ENCODE measurements at places on chromosomes 12 and 14.
A peak's percentile ranks its signal among the peaks of the same experiment; 100 is the strongest.

GRCh38 chr12:65997056-65997455 lies 133.5 kb downstream of the LLPH start:
- DNase-seq: no peak

DNA sequence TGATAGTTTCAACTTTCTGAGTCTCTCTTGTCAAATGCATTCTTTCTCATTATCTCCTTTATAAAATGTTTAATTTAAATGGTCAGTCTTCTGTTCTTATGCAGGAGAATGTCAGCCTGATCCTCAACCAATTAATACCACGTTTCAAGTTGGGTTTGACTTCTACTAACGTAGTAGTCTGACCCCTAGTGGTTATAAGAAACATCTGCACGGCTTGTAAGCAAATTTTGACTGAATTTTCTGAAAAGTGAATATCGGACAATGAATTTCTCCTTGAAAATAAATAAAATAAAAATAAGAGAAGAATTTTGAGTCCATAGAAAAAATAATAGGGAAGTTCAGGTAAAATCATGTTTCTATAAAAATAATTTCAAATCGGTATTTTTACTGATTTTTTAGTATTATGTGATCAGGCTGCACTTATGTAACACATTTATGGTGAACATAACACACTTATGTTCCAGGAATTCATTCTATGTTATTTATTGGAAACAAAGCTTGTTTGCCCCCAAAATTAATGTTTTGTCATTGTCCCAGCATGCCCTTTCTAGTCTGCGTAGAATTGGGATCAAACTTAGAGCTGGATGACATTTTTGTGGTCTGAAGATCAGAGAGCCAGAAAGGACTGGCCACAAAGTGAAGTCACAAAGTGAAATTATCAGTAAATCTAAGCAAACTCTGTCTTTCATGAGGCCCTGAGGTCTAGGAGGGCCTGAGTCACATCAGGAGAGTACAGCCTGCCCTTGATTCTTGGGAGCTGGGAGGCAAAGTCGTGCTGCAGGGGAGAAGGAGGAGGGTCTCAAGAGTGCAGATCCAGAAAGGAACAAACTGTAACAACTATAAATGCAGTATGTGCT lies 101.2 kb upstream of the STXBP6 start:
- peak; percentile 57 for DNase-seq

GRCh38 chr12:75662511-75663159 lies 151.2 kb upstream of the KRR1 start:
- no peak for DNase-seq

- no peak for DNase-seq
Observed at GRCh38 chr12:111172786-111173185, 196.1 kb downstream of the PHETA1 start.

- no peak for DNase-seq
Observed at GRCh38 chr14:20428010-20428365, 8.0 kb downstream of the KLHL33 start.

DNA sequence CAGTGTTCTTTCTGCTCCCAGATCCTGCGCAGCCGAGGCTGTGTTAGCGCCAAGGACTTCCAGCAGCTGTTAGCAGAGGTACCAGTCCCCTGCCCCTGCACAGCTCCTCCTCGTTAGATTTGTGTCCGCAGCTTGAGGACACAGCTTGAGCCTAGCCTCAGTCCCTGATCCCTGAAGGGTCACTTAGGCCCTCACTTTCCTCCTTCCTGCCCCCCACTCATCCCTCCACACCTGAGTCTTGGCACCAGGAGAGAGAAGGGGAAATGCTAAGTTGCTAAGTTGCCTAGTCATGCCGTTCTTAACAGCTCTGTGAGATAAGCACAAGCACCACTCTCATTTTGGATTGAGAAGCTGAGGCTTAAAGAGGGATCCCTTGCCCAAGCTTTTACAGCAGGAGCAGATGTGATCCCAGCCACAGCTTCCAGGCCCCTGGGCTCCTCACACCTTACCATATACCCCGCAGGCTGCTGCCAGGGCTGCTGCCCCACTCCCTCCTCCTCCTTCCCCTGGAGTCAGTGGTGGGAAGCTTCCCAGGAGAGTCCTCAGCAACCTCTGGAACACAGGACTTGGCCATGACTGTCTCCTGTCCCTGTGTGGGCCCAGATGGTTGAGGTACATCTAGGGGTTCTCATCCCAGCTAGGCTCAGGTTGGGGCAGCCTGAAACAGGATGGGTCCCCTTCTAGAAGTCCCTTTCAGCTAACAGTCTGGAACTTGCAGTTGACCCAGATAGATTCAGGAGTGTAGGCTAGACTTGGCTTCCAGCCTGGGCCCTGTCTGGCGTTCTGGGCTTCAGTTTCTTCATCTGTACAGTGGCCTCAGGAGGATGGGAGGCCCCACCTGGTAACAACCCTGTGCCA lies 975 bp downstream of the OGFOD2 start:
- no peak for DNase-seq

GRCh38 chr14:54362089-54362504 lies 34.7 kb upstream of the CDKN3 start:
- no peak for DNase-seq

DNA sequence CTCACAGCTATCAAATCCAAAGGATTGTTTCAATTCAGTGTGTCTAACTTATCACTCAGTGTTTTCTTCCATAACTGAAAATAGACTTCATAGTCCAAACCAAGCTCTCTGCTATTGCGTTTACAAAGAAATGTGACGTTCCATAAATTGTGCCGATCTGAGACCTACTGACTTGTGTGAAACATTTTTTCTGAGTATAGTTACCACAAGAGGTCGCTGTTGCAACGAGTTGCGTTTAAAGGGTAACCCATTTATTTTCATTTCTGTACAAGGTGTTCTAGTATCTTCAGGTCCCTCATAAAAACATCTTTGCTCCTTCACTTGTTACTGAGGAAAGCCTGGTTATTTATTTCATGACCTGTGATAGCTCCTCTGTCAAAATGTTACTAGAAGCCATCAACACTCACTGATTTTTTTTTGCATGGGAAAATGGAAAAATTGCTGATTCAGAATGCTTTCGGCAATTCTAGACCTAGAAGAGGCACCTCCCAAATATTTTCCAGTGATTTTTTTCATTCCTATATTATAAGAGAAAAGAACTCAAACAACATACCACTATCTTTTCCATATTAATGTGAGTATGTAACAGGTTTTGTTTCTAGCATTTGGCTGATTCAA lies 60.9 kb upstream of the OR4E1 start:
- no peak for DNase-seq

- no peak for DNase-seq
Observed at GRCh38 chr14:54533100-54533499, 23.4 kb downstream of the CGRRF1 start.

DNA sequence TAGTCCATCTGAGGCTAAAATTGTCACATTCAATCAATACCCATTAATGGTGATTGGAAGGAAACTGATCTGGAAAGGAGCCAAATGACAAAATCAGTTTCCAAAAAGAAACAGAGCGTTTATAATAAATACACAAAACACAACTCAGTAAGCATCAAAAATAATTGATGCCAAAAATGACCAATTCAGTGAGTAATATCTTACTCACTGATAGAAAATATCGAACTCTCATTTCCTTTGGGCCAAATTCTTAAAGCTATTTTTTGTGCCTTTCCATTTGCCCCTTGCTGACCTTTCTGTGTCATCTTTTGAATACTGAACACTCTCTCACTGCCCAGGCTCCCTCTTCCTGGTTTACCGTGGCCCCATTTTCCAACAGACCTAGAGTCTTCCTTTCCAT lies 22.5 kb upstream of the ATP2B1 start:
- no peak for DNase-seq

GRCh38 chr12:128743916-128744315 lies 79.8 kb downstream of the SLC15A4 start:
- no peak for DNase-seq

- DNase-seq: no peak
Observed at GRCh38 chr12:42161529-42161928, 16.9 kb upstream of the GXYLT1 start.

GRCh38 chr14:52355016-52355431 lies 40.9 kb downstream of the PTGER2 start:
- DNase-seq: peak; percentile 65

- no peak for DNase-seq
Observed at GRCh38 chr14:74952697-74953484, 2.5 kb downstream of the PGF start.

- no peak for DNase-seq
Observed at GRCh38 chr14:74531006-74531405, 37.4 kb downstream of the ISCA2 start.

DNA sequence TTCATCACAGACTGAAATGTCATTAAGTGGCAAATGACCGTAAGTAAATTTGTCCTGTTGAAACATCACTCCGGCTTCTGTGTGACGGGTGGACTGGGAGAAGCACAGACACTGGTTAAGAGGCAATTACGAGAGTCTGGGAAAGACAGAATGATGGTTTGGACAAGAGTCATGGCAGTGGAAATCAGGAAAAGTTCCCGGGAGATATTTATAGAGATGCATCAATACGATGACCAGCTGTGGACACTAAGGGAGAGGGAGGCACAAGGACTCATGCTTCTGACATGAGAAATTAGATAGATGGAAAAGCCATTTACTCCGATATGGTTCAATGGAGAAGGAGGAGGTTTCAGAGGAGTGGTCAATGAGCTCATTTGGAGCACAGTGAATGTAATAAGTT lies 27.3 kb downstream of the CKAP4 start:
- no peak for DNase-seq

GRCh38 chr14:71141701-71142374 lies 234.6 kb downstream of the PCNX1 start:
- no peak for DNase-seq

- DNase-seq: no peak
Observed at GRCh38 chr12:113267621-113268020, 46.4 kb downstream of the TPCN1 start.

GRCh38 chr12:102570256-102570655 lies 89.9 kb upstream of the IGF1 start:
- DNase-seq: no peak

- no peak for DNase-seq
Observed at GRCh38 chr14:50237427-50237826, 6.0 kb upstream of the SOS2 start.

GRCh38 chr12:28844718-28845117 lies 304.4 kb upstream of the FAR2 start:
- DNase-seq: no peak

- DNase-seq: no peak
Observed at GRCh38 chr14:68172216-68172615, 352.6 kb downstream of the RAD51B start.

- peak; percentile 49 for DNase-seq
Observed at GRCh38 chr12:63930971-63931370, 86.5 kb downstream of the SRGAP1 start.

- no peak for DNase-seq
Observed at GRCh38 chr12:86006727-86007126, 132.6 kb downstream of the NTS start.

GRCh38 chr12:99390707-99391106 lies 256.8 kb upstream of the GARIN6 start:
- DNase-seq: peak; percentile 33

GRCh38 chr14:47833011-47833410 lies 157.6 kb upstream of the MDGA2 start:
- no peak for DNase-seq

GRCh38 chr14:91012045-91012444 lies 48.4 kb downstream of the RPS6KA5 start:
- DNase-seq: no peak

GRCh38 chr14:92645841-92646478 lies 102.5 kb downstream of the LGMN start:
- DNase-seq: peak; percentile 69

GRCh38 chr12:31773223-31773750 lies 44.5 kb upstream of the AMN1 start:
- no peak for DNase-seq

DNA sequence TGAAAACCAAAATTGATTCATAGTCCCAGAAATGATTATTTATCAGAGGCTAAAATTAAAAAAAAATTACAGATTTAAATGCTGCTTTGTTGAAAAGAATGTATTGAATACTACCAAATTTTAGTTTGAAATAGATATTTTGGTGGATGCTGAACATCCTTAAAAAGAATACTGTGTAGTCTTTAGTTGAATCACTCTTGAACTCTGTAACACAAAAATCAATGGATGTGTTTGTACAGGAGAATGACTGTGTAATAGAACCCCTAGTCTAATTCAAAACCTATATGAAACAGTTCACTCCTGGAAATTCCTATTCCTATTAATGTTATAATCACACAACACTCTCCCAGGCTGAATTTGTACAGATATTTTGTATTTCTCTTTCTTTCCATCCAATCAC lies 1.5 kb upstream of the TSPAN8 start:
- no peak for DNase-seq

GRCh38 chr14:96713426-96713825 lies 83.8 kb upstream of the VRK1 start:
- DNase-seq: no peak

GRCh38 chr14:56085471-56085870 lies 32.7 kb upstream of the PELI2 start:
- no peak for DNase-seq

DNA sequence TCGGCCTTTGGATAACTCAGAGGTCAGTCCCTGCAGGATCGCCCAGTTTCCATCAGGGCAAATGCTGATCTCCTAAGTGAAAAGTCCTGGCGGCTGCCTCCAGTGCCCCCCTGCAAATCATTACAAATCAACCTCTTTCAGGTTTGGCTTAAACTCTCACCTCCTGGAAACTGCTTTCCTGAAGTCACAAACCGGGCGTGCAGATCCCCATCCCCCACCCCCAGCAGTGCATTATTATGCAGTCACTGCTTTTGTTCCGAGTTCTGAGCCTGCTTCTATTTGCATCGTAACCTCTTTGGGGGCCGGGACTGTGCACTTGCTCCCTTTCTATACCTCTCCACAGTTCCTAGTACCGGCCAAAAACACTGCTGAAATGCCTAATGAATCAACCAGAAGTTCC lies at the start of gene USP44:
USP44 (minus strand) TSS at position 172 of the 400 bp plus-strand sequence. CDS start 17,220 bp downstream, outside the sequence.
- no peak for DNase-seq

- DNase-seq: no peak
Observed at GRCh38 chr12:31440134-31440533, 114.2 kb upstream of the SINHCAF start.

- DNase-seq: no peak
Observed at GRCh38 chr12:121874071-121874470, 14.5 kb upstream of the PSMD9 start.

DNA sequence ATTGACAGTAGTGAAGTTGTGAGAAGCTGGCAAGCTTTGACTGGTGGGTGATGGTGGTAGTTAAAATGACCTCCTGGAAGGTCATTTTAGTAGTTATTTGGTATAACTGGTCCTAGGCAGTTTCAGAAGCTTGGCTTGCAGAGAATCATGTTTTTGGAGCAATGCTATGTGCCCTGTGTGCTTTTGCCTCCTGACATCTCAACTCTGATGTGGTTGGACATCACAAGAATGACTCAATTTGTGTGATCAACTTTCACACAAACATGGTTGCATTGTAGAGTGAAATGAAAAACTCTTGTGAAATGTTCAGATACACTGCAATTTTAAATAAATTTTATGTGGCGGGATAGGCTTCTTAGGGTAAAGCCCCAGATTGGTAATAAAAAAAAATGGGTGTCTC lies 8.3 kb upstream of the ABCD2 start:
- no peak for DNase-seq
